Midbrain (tissue), 1 donor: ENCODE measurements at places on chromosomes 5 and 9.

DNA sequence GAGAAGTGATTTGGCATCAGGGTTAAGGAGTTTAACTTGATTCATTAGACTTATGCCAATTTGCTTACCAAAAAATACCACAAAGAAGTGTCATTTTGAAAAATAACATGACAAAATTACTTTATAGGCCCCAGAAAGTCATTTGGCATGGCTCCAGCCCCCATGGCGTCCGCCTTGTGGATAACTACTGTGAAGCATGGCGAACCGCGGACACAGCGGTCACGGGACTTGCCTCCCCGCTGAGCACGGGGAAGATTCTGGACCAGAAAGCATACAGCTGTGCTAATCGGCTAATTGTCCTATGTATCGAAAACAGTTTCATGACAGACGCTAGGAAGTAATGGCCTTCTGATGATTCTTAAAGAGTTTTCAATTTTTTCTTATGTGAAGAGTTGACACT lies 35.4 kb upstream of the TGFBR1 start:
- DNase-seq = no peak

DNA sequence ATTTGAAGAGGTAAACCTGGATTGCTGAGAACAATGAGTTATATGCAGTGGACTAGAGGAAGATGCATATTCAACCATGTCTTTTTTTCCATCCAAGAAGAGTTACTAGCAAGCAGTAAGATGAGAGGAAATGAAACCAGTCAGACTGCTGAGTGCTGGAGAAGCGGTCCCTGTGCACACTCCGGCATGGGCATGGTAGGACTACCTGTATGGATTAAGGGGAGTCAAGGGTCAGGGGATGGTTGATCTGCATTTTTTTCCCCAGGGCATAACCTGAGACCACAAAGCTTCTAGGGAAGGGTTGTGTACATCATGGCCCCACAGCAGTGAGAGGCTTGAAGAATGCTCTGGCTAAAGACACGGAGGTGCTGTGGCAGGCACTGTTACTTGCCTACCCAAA lies 76.6 kb upstream of the ZNF169 start:
- no peak for DNase-seq

- no peak for DNase-seq
These were observed 232.1 kb downstream of the ENC1 start for GRCh38 chr5:74408150-74409043.

DNA sequence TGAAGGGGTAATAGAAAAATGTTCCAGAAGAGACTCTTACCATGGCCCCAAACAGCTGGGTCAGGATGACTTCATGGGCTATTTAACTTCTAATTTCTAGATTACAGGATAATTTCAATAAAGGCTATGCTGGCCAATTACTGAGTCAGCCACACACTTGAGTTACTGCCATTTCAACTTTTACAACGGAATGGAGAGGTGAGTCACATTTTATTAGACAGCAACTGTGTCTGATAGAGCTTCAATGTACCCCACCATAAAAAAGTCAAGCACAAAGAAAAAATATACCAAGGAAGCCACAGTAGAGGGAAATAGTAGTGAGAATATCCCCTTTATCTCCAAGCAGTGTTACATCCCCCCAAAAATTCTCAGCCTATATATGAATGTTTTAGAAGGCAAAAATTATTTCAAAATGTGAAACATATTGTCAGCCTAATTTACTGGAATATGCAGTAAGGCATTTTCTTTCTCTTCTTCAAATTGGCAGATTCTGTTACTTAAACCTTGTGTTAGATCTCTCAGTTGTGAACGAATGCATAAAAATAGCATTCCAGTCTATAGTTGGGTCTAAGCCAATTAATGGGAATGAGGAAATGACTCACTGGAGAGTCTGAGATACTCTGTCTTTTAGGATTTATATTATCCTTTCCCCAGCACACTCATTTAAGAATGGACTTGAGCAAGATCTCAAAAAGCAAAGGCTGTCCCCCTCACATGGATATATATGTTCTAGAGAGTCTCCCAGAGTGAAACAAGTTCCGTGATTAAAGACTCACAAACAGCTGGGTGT lies 47.1 kb upstream of the RAI14 start:
- no peak for DNase-seq

DNA sequence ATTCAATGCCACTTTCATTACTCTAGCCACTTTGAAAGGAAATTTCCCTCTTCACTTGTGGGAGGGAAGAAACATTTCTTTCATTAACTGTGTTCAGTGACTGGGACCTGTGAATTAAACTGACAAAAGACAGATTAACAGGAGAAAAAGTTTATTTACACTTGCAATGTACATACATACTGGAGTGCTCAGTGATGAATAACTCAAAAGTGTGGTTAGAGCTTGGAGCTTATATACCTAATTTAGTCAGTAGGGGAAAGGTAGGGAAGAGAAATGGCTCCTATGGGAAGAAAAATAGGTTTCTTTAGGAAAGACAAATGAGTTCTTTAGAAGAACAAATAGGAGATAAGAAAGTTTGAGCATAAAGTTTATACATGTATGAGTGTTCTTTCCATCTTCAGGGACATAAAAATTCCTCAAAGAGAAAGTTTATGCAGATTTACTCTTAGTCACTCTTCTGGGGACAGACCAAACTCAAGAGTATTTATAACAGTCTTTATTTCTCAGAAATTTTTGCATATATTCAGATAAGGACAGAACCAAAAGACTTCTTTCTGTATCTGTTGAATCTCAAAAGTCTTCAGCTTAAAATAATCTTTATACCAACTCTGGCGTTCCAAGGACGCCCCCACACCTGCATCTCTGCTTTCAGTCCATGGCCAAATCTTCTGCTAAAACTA lies 120.0 kb upstream of the RAI14 start:
- DNase-seq = no peak

GRCh38 chr9:17472126-17472525 lies 106.7 kb upstream of the SH3GL2 start:
- DNase-seq = no peak

DNA sequence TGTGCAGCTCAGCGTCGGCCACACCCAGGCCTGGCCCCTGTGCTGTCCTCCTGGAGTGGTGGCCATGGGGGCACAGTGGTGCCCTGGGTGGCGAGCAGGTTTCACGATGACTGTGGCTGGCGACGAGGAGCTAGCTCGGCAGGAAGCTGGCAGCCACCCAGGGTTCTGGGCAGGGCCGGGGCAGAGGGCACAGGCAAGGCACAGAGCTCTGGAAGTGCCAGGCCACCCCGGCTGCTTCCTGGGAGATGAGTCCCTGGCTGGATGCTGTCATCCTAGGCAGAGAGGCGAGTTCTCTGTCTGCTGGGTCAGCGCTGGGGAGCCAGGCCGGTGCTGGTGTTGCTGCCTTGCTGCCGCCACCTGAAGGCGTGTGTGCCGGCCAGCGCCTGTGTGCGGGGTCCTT lies 51.7 kb downstream of the RXRA start:
- no peak for DNase-seq

- no peak for DNase-seq
These were observed 88.9 kb upstream of the MRPS30 start for GRCh38 chr5:44719856-44720255.

DNA sequence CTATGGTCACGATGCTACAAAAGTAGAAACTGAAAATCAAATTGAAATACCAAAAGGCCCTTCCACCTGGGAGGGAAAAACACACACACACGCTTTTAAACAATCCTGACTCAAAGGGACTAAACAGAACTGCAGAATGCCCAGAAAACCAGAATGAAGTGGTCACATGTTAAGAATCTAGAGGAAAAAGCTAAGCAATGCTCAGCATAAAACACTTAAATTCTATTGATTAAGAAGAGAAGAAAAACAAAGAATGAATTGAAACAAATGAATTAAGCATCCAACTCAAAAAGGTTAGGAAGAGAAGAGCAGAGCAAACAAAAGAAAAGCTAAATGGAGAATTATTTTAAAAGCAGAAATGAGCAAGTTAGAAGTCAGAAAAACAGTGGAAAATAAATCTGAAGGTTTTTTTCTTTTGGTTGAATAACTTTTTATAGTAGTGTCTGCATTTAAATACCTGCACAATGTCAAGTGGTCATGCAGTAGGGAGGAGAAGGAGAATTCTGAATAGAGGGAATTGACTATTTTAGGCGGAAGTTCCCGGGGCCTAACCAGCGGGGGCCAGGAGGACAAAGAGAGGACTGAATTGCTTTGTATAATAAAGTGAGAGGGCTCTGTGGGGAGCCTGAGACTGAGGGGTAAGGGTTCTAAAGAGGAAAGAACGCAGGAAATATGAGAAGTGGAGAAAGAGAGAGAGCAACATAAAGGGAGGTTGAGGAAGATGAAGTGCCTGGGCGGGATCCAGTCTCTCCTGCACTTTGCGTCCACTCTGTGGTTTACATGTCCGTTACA lies 146.8 kb downstream of the ATPSCKMT start:
- DNase-seq = no peak

GRCh38 chr5:61313960-61314681 lies 17.9 kb upstream of the ZSWIM6 start:
- no peak for DNase-seq

DNA sequence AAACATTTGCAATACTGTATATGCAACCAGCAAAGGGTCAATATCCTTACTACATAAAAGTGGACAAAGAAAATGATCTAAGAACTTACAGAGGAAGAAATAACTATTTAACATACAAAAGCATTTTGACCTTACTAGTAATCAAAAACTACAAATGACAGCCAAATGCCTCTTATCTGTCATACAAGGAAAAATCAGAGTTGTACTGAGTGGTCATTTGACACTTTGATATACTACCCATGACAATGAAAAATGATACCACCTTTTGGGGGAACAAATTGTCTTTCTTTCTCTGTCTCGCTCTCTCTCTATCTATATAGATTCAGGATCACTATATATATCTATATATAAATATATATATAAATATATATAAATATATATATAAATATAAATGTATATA lies 50.4 kb upstream of the ZSWIM6 start:
- no peak for DNase-seq

DNA sequence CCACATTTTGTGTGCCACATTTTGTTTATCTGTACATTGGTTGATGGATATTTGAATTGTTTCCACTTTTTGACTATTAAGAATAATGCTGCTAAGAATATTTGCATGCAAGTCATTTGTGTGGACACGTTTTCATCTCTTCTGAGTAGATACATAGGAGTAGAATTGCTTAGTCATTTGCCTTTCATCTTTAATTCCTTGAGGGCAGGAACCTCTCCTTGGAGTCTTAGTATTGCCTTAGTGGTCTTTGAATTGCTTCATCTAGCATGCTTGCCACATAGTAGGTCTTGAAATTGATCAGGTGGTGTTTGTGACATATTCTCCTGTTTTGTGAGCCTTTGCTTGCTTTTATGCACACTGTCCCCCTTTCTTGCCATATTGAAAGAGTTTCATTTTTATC lies 128.5 kb downstream of the NR3C1 start:
- DNase-seq = no peak

- no peak for DNase-seq
These were observed 81.8 kb downstream of the FBXW11 start for GRCh38 chr5:171924493-171925122.

GRCh38 chr5:180381428-180381827 lies 28.3 kb upstream of the GFPT2 start:
- DNase-seq = no peak

DNA sequence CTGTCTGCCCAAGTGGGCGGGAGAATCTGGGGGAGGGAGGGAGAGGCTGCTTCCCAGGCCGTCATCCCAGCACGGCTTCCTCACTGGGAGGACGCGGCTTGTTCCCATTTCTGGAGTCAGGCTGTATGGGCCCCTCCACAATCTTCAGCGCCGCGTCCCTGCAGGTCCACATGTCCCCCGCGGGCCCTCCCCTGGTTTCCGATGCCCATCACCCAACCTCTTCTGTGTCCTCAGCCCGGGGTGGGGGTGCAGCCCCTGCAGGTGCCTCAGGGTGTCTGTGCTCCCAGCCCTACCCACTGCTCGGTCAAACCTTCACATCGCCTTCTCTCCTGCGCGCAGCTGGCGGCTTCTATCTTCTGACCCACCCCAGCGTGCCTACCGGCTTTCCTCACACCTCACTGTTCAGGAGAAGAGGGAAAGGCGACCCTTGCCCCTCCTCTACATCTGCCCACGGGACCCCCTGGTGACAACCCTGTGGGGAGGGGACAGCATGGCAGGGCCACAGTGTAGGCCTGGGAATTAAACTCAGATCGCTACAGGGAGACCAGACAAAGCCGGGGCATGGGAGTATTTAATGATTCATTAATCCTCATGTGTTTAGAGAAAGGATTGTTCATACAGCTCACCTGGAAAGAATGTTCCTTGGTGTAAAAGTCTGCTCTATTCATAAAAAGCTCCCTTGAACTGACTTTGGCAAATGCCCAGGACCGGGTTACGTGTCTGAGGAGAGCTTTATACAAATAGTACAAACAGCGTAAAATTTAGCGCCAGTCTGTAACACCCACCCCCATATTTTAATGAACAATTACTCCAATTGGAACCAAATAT lies 145.1 kb downstream of the IRX1 start:
- no peak for DNase-seq

DNA sequence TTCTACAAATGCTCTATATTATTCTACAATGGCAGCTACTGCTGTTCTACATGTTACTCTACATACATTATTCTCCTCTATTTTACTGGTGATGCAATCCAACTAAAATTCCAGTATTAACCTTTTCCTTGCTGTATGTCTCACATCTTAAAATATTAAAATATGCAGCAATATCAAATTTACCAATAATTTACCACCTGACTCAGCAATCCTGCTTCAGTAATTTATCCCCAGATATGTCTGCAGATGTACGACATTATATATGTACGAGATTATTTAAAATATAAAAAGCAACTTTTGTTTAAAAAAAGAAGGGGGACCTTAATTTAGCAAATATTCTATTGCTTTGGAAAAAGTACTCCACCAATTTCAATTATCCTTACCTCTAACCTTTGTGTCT lies 11.6 kb downstream of the KIF3A start:
- DNase-seq = no peak

DNA sequence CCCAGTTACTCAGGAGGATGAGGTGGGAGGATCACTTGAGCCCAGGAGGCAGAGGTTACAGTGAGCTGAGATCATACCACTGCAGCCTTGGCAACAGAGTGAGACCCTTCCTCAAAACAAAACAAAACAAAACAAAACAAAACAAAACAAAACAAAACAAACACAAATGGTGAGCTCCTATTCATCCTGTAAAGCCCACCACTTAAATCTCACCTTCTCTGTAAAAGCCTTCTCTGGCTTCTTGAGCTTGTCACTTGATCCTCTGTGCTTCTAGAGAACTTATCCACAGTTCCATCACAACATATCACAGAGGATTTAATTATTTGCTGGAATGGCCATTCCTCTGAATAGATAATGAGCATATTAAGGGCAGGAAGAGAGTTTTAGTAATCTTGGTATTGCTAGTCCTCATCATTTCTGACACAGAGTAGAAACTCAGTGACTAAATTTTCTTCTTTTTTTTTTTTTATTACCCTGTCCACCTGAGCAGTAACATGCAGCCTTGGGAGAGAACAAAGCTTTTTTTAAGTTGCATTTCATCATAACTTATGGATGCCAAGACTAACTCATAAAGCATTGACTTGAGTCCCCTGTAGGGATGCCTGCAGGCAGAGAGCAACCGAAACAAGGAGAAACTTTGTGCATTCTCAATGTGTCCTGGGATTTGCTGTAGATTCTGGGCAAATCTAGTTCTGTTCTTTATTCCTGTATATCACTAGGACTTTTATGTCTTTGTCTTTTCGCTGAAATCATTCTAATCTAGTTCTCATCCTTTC lies 13.0 kb upstream of the HSPA9 start:
- no peak for DNase-seq

GRCh38 chr5:34534523-34535103 lies 121.5 kb upstream of the RAI14 start:
- no peak for DNase-seq

GRCh38 chr5:135718151-135718550 lies 116.3 kb upstream of the SLC25A48 start:
- no peak for DNase-seq
